ENCODE measurements at places on chromosomes 7 and 10.

GRCh38 chr10:75403939-75404814 lies 2.6 kb upstream of the ZNF503 start:
- no peak for DNase-seq

DNA sequence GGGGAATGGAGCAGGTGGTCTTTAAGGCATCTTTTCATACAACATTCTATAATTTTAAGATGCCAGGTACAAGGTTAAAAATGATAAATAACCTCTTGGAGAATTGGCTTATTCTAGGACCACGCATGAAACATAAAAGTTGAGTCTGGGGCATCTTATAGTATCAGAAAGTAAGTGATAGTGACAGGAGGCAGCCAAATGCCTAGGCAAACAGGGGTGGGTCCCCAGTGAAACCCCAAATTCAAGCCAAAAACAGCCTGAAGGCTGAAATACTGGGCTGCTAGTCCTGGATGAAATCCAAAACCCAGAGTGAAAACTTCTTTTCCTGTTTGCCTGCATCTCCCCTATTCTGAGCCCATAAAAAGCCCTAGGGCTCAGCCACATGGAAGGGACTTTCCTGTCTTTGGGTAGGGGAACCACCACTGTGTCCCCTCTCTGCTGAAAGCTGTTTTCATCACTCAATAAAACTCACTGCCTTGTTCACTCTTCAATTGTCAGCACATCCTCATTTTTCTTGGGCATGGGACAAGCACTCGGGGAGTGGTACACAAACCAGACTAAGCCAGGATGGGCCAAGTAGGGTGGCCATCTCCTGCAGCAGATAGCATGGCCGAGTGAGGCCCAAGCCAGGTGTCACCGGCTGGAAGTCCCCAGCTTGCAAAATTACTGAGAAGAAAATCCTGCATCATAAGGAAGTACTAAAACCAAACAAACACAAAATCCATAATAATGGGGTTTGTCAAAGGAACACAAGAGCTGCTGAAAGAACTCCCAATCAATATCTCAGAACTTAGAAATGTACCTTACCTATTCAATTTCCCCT lies 241.6 kb upstream of the GALNT17 start:
- DNase-seq: no peak

DNA sequence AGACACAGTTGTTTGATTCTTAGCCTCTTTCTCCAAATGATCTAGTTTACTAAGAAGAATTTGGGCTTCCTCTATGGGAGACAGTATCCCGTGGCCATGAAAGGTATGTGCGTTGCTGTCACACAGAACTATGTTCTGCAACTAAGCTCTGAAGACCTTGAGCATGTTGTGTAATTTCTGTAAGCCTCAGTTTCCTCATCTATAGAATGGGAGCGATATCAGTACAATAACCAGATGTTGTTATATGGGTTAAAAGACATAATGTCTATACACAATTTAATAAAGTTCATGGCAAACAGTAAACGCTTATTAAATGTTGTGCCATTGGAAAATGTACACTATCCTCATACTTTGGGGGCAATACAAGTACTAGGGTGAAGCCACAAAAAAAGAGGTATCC lies 185.5 kb upstream of the ASAH2 start:
- no peak for DNase-seq

- no peak for DNase-seq
Measured at GRCh38 chr7:121414436-121414835, 18.3 kb upstream of the FAM3C start.

GRCh38 chr10:30447125-30447799 lies 13.3 kb downstream of the MAP3K8 start:
- no peak for DNase-seq

- DNase-seq: no peak
Measured at GRCh38 chr7:125316466-125316865, 386.8 kb upstream of the POT1 start.

GRCh38 chr10:88525371-88526069 lies 57.6 kb downstream of the RNLS start:
- no peak for DNase-seq

GRCh38 chr10:10165415-10165814 lies 852.3 kb upstream of the CELF2 start:
- no peak for DNase-seq

DNA sequence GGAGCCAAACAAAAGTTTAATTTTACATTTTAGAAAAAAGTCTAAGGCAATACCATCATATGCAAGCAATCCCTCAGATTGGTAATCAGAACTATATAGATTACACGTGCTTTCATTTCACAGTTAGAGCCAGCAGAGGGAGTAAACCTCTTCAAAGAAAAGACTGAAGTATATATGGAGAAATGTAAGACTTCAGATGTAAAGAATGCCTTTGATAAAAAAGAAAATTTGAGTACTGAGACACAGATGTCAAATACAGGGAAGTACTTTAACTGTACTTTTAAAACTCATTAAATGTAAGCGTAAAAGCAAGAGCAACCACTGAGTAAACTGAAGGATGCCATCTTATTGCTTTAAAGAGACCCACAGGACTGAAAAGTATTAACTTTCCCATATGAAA lies 101.4 kb upstream of the FAM133B start:
- DNase-seq: no peak

- no peak for DNase-seq
Measured at GRCh38 chr10:34590793-34591192, 224.3 kb downstream of the PARD3 start.

GRCh38 chr7:11104578-11104977 lies 130.9 kb downstream of the PHF14 start:
- DNase-seq: no peak

DNA sequence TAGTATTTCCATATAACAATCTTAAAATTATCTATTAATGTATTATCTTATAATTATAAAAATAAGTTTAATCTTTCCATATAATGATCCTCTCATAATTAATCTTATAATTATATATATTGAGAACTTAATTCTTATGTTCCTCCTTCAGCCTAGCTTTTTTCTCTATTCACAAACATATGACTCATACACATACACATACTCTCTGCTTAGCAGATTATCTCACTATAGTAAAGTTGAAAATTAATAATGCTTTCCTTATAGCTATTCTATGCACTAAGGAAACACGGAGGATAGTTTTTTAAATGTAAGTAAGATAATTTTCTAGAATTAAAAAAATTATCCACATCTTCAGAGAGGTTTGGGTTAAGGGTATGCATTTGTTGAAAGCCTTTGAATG lies 47.7 kb upstream of the ITGB8 start:
- no peak for DNase-seq

- DNase-seq: no peak
Measured at GRCh38 chr10:29763396-29763795, 128.6 kb upstream of the SVIL start.

GRCh38 chr7:12800486-12800885 lies 113.1 kb downstream of the ARL4A start:
- DNase-seq: no peak

DNA sequence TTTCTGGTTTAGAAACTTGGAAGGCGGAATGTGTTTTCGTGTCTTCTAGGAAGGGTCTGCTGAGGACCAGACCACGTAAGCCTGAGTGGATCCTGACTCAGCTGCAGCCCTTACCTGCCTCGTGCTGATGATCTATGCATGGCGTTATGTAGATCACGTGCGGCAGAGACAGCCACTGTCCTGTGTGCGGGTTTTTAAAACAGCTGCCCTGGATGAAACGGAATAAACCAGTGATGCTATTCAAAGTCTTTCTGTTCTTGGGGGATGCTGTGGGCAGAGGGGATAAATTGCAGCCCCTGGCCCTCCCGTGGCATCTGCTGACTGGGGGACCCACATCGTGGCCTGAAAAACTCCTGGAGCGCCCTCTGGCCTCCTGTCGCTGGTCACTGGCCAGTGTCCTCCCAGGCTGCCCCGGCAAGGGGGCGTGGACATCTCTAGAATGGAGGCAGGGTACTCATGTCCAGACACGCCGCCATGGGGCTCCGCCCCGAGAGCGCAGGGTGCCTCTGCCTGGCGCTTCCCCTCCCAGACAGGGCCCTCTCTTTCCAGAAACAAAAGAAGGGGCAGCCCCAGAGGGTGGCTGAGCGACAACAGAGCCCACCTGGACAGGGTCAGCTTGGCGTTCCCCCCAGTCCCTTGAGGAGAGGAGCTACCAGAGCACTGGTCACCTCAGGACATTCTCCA lies 13.2 kb downstream of the ALKBH4 start:
- DNase-seq: no peak

- DNase-seq: no peak
Measured at GRCh38 chr7:15688279-15688626, 1.8 kb upstream of the MEOX2 start.

- DNase-seq: no peak
Measured at GRCh38 chr10:94012834-94013233, 19.1 kb downstream of the PLCE1 start.

GRCh38 chr10:24721229-24722106 lies 2.2 kb downstream of the ARHGAP21 start:
- DNase-seq: no peak

GRCh38 chr7:4045450-4045849 lies 636.6 kb upstream of the FOXK1 start:
- no peak for DNase-seq

GRCh38 chr10:22218448-22218847 lies 633 bp upstream of the EBLN1 start:
- DNase-seq: no peak

DNA sequence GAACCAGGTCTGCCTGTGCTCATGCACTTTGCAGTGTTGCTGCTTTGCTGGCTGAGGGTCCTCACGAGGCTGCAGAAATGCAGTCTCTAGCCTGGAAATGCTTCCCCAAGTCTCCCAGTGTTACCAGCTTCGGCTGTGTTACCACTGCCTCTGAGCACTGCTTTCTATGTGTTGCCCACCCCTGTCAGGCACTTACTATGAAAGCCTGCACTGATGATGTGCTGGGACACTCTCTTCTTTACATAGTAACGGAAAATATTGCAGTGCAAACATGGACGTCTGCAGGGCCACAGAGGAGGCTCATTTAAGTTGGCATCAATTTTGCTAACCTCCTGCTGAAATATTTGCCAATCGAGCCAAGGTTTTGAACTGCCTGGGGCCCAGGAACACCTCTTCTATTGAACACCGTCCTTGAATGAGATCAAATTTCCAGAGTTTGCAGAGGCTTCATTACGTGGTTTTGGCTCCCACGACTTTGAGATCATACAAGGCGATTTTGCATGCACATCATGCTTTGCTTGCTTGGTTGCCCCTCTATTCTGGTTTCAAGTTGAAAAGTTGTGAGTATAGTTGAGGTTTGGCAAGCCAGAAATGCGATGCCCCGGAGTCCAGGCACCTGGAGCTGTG lies 404.7 kb upstream of the PODXL start:
- no peak for DNase-seq

- no peak for DNase-seq
Measured at GRCh38 chr10:51964630-51965029, 265.2 kb upstream of the CSTF2T start.

Data from stimulated activated CD4-positive, alpha-beta T cell treated with anti-CD3 and anti-CD28 coated beads, Interleukin-12 subunit alpha, Interleukin-12 subunit beta, amount 100 ng/mL, for 4 hours (primary cell).